ENCODE measurements at places on chromosomes 1 and 21.

- DNase-seq: no peak
Measured at GRCh38 chr1:22915816-22916470, 56.7 kb downstream of the LACTBL1 start.

DNA sequence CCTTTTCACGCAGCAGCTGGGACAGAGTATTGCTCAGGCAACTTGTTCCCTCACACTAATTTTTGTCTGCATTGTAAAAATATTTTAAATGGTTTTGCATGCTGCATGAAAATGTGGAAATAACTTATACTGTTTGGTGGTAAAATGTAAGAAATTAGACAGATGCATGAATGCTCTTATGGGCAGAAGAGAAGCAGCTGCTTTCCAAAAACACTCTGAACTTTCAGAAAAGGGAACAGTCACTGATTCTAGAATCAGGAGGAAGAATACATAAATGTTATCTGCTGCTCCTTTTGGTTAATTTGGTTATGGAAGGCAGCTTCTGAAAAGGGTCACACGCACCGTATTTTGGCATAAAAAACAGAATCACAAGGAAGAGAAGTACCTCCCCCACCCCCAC is 87.0 kb upstream of the RUNX1 start:
- DNase-seq: no peak

DNA sequence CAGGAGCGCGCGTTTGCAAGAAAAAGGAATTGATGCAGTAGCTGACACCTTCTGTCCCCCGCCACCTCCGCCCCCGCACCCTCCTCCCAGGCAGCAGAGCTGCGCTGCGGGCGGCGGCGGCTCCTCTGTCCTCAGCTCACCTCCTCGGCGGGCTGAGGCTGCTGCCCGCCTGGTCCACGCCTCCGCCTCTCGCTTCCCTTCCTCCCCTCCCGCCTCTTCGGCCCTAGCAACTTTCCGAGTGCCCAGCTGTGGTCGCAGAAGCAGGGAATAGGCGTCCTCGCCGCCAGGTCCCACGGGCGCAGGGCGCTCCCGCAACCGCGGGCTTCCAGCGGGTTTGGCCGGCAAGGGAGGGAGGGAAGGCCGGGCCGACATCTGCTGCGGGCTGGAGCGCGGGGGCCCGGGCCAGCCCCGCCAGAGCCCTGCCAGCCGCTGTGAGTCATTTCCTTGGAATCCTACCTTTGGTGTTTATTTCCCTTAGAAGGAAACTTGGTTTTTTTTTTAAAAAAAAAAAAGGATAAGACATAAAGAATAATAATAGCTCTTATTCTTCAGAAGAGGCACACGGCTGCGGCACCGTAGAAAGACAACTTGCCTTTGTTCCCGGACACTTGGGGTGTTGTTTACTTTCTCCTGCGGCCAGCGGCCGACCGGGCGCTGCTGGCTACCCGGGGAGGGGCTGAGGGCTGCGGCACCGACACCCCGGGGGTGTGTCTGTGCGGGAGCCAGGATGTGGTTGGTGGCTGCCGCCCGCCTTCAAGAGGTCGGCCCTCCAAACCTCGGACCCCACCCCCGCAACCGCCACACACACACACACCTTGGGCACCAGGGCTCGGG is 1.1 kb downstream of the SERTAD4 start:
- DNase-seq: no peak

DNA sequence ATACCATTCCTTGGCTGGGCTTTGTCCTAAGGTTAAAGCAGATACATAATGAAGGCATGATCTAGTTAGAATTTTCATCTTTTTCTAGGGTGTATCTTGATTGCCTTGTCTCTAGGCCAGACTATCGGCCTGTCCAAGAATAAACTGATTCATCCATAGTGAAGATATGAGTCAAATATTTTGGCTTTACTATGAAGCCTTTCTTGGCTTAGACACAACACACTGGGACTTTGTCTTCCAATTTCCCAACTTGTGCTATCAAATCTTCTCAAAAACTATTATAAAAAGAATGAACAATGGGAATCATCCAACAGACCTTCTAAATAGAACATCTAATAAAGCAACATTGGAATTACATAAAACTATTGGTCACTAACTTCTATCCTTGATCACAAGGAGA is 64.8 kb downstream of the WARS2 start:
- no peak for DNase-seq

DNA sequence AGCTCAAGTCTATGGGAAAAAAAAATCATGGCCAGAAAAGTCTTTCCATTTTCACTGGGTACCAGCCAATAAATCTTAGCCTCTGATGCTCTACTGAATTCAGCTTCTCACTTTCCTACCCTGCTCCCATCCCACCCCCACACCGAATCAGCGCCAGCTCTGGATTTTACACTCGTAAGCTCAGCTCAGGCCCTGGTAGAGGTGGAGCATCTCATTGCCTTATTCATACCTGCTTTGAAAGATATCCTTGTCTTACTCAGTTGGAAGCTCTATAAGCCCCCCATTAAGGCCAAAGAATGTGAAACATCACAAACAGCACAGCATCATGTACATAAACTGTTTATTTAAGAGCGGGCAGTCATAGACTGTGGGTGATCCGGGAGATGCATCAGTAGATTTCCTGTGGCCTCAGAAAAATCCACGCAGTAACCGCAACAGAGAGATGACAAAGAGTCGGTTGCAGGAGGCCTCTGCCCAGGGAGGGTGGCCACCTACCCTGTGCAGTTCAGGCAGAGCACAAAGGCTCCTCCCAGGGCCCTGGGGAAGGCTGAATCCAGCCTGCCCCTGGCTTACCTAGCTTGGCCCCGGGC is 36.4 kb upstream of the ETS2 start:
- DNase-seq: no peak

GRCh38 chr1:92964998-92965397 is 3.7 kb upstream of the DIPK1A start:
- no peak for DNase-seq

- DNase-seq: no peak
Measured at GRCh38 chr1:10250663-10251062, 40.3 kb downstream of the KIF1B start.

DNA sequence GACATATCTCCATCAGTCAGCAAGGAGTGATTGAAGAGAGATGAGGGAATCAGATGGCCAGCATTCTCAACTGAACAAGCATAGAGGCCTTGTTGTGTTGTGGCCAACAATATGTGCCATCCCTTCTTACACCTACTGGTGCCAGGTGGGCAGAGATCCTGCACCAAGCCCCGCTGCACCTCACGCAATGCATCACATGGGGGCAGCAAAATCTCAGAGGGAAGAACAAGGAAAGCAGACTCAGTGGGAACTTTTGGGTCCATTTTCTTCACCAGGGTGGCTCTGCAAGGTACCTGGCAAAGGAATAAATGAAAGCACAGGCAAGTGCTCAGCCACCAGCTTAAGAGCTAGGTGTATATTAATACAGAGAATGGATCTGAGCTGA is 33.2 kb downstream of the HSD3B2 start:
- DNase-seq: no peak

- no peak for DNase-seq
Measured at GRCh38 chr1:56466538-56466937, 112.8 kb downstream of the PLPP3 start.
